Ovary (tissue), 10 donors: ENCODE measurements at places on chromosomes 7 and 10. TPM values are rescaled to one million over a fixed set of nuclear protein-coding genes. Genes with fewer than 3 reads are reported as not detected.
A peak's percentile ranks its signal among the peaks of the same experiment; 100 is the strongest.

- no peaks in the 10 kb centered on the region for H3K36me3 ChIP-seq
- H3K4me3 ChIP-seq, result no peak overlapping the region
- H3K27me3 ChIP-seq, result no peaks in the 10 kb centered on the region
- H3K27ac ChIP-seq, result no peak overlapping the region
- DNase-seq, result no peak
Observed at GRCh38 chr10:4216726-4217125, 431.7 kb upstream of the KLF6 start.

- no peak overlapping the region for H3K4me3 ChIP-seq
- no peaks in the 10 kb centered on the region for H3K36me3 ChIP-seq
- no peaks in the 10 kb centered on the region for H3K4me1 ChIP-seq
- H3K27me3 ChIP-seq, result no peaks in the 10 kb centered on the region
- no peak for DNase-seq
- no peak overlapping the region for H3K27ac ChIP-seq
Observed at GRCh38 chr10:123044391-123044790, 35.6 kb downstream of the ACADSB start.

- no peaks in the 10 kb centered on the region for H3K36me3 ChIP-seq
- H3K27me3 ChIP-seq, result no peaks in the 10 kb centered on the region
- no peaks in the 10 kb centered on the region for H3K4me1 ChIP-seq
- H3K27ac ChIP-seq, result no peak overlapping the region
- no peak overlapping the region for H3K4me3 ChIP-seq
Observed at GRCh38 chr10:32190890-32191491, 134.8 kb upstream of the KIF5B start.

DNA sequence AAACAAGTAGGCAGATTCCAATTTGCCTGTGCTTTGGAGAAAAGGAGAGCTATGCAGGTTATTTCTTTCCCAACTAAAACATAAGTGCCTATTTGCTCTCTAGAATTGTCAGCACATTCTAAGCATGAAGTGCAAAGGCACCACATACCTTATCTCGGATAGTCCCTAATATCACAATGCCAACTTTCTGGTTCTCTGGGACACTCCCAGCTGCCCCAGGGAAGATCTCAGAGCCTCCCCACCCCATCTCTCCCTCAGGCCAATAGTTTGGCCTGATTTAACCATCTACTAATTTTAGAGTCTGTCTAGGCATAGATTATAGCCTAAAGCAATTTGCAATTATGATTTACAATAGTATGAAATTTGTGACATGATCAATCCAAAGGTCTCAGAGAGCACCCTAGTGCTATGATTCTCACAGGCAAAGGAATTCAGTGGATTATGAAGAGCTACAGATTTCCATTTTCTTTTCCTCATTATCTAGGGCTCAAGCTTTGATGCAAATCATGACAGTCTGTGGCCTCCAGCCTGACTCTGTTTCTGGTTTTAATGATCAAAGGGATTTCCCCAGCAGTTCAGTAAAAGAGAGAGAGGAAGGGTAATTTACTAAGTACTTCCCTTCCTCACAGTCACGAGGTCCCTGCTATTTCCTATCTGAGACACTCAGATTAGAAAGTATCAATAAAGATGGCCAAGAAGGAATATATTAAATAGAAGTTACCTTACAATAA, 29.0 kb upstream of the IL6 start:
- H3K4me1 ChIP-seq, result no peaks in the 10 kb centered on the region
- no peaks in the 10 kb centered on the region for H3K27me3 ChIP-seq
- H3K27ac ChIP-seq, result no peak overlapping the region
- no peak overlapping the region for H3K4me3 ChIP-seq

DNA sequence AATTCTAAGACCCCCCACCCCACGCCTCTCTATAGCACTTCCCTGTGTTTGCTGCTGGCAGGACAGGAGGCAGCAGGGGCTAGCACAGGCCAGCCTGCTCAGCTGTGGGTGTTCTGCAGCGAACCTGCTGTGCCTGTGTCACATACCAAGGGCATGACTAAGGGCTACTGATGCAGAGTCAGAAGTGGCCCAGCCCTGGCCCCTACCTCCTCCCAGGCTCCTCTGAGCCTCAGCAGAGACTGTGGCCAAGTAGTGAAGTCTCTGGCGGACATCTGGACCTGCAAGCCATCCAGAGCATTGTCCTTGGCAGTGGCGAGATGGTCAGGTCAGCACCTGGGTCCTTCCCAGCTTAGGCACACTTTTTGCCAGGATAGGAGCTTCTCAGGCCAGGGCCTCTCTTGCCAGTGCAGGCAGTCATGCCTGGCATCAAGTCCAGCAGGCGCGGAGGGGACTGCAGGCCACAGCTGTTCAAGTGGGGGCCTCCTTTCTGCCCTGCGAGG, 116.3 kb upstream of the RET start:
- H3K4me1 ChIP-seq, result no peaks in the 10 kb centered on the region
- H3K36me3 ChIP-seq, result no peaks in the 10 kb centered on the region
- no peak overlapping the region for H3K27ac ChIP-seq

- H3K36me3 ChIP-seq, result no peaks in the 10 kb centered on the region
- H3K4me1 ChIP-seq, result no peaks in the 10 kb centered on the region
- H3K4me3 ChIP-seq, result no peak overlapping the region
- H3K27me3 ChIP-seq, result no peaks in the 10 kb centered on the region
- no peak overlapping the region for H3K27ac ChIP-seq
Observed at GRCh38 chr10:28444031-28444430, 88.9 kb upstream of the WAC start.

- no peak overlapping the region for H3K27ac ChIP-seq
- peak; percentile 32 for DNase-seq
- no peaks in the 10 kb centered on the region for H3K4me1 ChIP-seq
- H3K4me3 ChIP-seq, result no peak overlapping the region
- H3K36me3 ChIP-seq, result no peaks in the 10 kb centered on the region
- H3K27me3 ChIP-seq, result no peaks in the 10 kb centered on the region
Observed at GRCh38 chr10:50275650-50276235, 24.4 kb upstream of the ASAH2 start.

GRCh38 chr7:127396184-127396583, 3.7 kb upstream of the ZNF800 start:
- no peaks in the 10 kb centered on the region for H3K27me3 ChIP-seq
- no peak for DNase-seq
- H3K27ac ChIP-seq, result no peak overlapping the region
- H3K36me3 ChIP-seq, result no peaks in the 10 kb centered on the region
- no peak overlapping the region for H3K4me3 ChIP-seq
- peaks cover 2% of the 10 kb centered on the region for H3K4me1 ChIP-seq

GRCh38 chr7:78326876-78327275, 528.3 kb downstream of the PHTF2 start:
- H3K27me3 ChIP-seq, result no peaks in the 10 kb centered on the region
- no peak overlapping the region for H3K4me3 ChIP-seq
- no peaks in the 10 kb centered on the region for H3K36me3 ChIP-seq
- no peak for DNase-seq
- no peaks in the 10 kb centered on the region for H3K4me1 ChIP-seq

- no peak overlapping the region for H3K27ac ChIP-seq
- no peaks in the 10 kb centered on the region for H3K4me1 ChIP-seq
- no peak overlapping the region for H3K4me3 ChIP-seq
- H3K36me3 ChIP-seq, result no peaks in the 10 kb centered on the region
- no peaks in the 10 kb centered on the region for H3K27me3 ChIP-seq
Observed at GRCh38 chr7:155327590-155328320, 30.1 kb downstream of the INSIG1 start.

DNA sequence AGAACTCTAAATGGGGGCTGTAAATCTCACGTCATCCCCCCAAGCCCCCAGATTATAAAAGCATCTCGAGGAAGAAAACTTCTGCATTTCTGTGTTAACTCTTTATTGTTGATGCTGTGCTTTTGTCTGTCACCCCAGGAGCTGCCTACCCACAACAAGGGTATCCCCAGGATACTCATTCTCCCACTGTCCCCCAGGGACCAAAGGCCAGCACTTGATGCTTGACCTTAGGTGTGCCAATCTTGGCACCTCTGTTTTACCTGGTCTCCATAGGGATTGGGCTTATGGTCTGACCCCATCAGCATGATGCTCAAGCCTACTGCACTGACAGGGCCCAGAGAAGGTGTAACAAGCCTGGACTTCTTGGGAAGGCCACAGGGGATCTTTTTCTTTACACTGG, 225.9 kb upstream of the AGK start:
- no peaks in the 10 kb centered on the region for H3K4me1 ChIP-seq
- no peak for DNase-seq
- no peaks in the 10 kb centered on the region for H3K27me3 ChIP-seq

DNA sequence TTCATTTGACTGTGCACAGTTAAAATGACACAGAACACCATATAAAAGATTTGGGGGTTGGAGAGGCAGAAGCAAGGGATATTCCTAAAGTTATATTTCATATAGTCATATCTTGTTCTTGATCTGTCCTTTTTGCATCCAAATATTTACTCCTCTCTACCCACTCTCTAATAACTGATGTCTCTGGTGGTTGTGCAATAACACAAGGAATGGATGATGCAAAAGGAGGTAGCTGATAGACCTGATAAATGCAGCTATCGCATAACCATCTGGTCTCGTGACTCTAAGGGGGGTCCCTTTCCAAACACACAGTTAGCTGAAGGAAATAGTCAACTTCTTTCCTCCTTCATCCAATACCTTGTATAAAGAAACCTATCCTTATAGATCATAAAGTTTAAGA, 123.1 kb downstream of the POLR1F start:
- no peaks in the 10 kb centered on the region for H3K36me3 ChIP-seq
- DNase-seq, result no peak
- no peak overlapping the region for H3K27ac ChIP-seq
- H3K4me1 ChIP-seq, result no peaks in the 10 kb centered on the region
- no peak overlapping the region for H3K4me3 ChIP-seq

- no peaks in the 10 kb centered on the region for H3K4me1 ChIP-seq
- H3K27me3 ChIP-seq, result no peaks in the 10 kb centered on the region
- no peak for DNase-seq
- no peak overlapping the region for H3K27ac ChIP-seq
- no peaks in the 10 kb centered on the region for H3K36me3 ChIP-seq
Observed at GRCh38 chr7:27936768-27937102, 196.8 kb downstream of the TAX1BP1 start.

DNA sequence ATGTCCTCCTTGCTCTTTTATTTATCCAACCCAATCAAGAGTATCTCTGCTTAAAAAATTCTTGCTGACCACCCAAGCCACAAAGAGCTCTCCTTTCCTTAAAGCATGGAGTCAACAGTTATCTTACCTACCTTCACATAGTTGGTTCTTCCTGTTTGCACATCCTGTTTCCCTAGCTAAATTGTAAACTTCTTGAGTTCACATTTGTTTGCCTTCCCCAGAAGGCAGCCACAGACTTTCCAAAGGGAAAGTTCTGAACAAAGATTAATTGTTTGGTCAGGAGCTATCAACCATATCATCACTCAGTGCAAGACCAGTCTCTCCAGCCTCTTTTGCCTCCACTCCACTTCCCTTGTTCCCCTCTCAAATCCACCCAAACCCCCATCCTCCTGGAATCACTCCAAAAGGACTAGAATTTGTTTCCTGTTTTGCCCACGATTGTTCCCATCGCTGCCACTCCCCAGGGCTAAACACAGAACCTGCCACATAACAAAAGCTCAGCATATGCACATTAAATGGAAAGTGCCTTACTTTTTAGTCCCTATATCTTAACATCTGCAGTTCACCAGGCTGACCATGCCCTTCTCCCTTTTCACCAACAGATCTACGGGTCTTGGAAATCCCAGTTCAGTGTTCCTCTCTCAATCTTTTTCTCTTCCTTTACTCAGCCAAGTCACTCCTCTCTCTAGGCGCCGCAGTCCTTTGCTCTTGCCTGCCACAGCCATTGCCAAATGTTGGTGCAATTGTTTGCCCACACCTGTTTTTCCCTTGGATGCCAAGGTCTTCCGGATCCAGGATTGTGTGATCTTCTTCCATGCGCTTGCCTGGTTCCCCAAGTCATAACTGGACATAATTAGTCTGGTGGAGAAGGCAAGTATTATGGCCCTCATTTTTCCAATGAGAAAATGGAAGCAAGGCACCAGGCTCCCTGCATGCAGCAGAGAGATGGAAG, 265.5 kb downstream of the KCNMA1 start:
- no peak overlapping the region for H3K27ac ChIP-seq
- H3K36me3 ChIP-seq, result no peaks in the 10 kb centered on the region
- DNase-seq, result no peak
- no peaks in the 10 kb centered on the region for H3K4me1 ChIP-seq
- H3K4me3 ChIP-seq, result no peak overlapping the region

DNA sequence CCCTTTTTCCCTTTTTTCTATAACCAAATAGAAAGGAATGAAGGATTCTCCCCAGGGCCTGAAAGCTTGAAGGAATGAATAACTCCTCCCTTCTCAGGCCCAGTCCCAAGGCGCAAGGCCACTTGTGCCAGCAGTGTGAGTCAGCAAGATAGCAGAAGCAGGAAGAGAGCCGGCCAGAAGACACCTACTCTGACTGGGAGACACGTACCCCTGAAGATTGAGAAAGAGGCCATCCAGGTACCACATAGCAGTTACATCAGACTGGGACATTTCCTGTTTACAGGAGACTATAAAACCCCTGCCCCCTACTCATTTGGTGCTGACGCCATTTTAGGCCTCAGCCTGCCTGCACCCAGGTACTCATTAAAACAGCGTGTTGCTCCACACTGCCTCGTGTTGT, 65.5 kb downstream of the LRRC17 start:
- no peak overlapping the region for H3K4me3 ChIP-seq
- H3K27ac ChIP-seq, result no peak overlapping the region
- no peaks in the 10 kb centered on the region for H3K27me3 ChIP-seq

- H3K36me3 ChIP-seq, result no peaks in the 10 kb centered on the region
- no peak overlapping the region for H3K4me3 ChIP-seq
- H3K27me3 ChIP-seq, result no peaks in the 10 kb centered on the region
- H3K27ac ChIP-seq, result no peak overlapping the region
- no peaks in the 10 kb centered on the region for H3K4me1 ChIP-seq
- DNase-seq, result peak; percentile 44
Observed at GRCh38 chr7:57404343-57404966, 45.5 kb upstream of the ZNF716 start.

- H3K27ac ChIP-seq, result no peak overlapping the region
- H3K4me1 ChIP-seq, result no peaks in the 10 kb centered on the region
- H3K27me3 ChIP-seq, result no peaks in the 10 kb centered on the region
- H3K4me3 ChIP-seq, result no peak overlapping the region
- H3K36me3 ChIP-seq, result no peaks in the 10 kb centered on the region
- DNase-seq, result no peak
Observed at GRCh38 chr7:148787571-148788295, 89.0 kb downstream of the CUL1 start.

DNA sequence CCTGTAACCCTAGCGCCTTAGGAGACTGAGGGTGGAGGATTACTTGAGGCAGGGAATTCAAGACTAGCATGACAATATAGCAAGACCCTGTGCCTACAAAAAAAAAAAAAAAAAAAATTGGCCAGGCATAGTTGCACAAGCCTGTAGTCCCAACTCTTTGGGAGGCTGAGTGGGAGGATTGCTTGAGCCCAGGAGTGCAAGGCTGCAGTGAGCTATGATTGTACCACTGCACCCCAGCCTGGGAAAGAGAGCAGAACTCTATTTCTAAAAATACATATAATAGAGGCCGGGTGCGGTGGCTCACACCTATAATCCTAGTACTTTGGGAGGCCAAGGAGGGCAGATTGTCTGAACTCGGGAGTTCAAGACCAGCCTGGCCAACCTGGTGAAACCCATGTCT, 10.2 kb upstream of the SORBS1 start:
- no peak overlapping the region for H3K27ac ChIP-seq
- H3K4me1 ChIP-seq, result no peaks in the 10 kb centered on the region
- H3K4me3 ChIP-seq, result no peak overlapping the region

GRCh38 chr7:105990727-105991453, 27.8 kb downstream of the CDHR3 start:
- H3K27me3 ChIP-seq, result no peaks in the 10 kb centered on the region
- H3K4me1 ChIP-seq, result peaks cover 3% of the 10 kb centered on the region
- H3K27ac ChIP-seq, result no peak overlapping the region
- H3K36me3 ChIP-seq, result no peaks in the 10 kb centered on the region
- H3K4me3 ChIP-seq, result no peak overlapping the region
- peak; percentile 61 for DNase-seq

The ABCB1 gene
- 8.1 TPM for total RNA-seq

The C7orf57 gene
- total RNA-seq, result 0.30 TPM

The ADIRF gene
- total RNA-seq, result 173 TPM

The FAM25A gene
- total RNA-seq, result not detected

The SLC29A4 gene
- total RNA-seq, result 3.4 TPM
